Fibroblast of skin of back (primary cell): ENCODE measurements at places on chromosomes 1 and 21.
A peak's percentile ranks its signal among the peaks of the same experiment; 100 is the strongest.

- peak; percentile 81 for DNase-seq
Measured at GRCh38 chr21:39088831-39089380, 94.3 kb downstream of the PSMG1 start.

DNA sequence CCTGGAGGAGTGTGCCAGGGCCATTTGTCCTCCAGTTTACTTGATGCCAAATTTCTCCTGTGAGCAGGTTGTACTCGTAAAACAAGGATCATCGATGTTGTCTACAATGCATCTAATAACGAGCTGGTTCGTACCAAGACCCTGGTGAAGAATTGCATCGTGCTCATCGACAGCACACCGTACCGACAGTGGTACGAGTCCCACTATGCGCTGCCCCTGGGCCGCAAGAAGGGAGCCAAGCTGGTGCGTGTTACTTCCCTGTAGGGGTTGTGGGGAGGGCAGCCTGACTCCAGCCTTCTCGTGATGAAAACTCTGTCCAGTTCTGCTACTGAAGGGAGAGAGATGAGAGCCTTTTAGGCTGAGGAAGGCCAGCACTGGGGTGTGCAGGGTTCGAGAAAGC is 2.2 kb downstream of the RPS8 start:
- DNase-seq: no peak

GRCh38 chr1:172929006-172929405 is 121.7 kb downstream of the TNFSF18 start:
- peak; percentile 87 for DNase-seq

GRCh38 chr21:38800924-38801744 is 4.6 kb upstream of the ETS2 start:
- DNase-seq: no peak

- DNase-seq: no peak
Measured at GRCh38 chr1:11741919-11742558, 6.1 kb downstream of the AGTRAP start.

- DNase-seq: no peak
Measured at GRCh38 chr1:206786212-206786886, 14.1 kb upstream of the IL10 start.

GRCh38 chr1:225137976-225138375 is 208.5 kb downstream of the DNAH14 start:
- DNase-seq: no peak

GRCh38 chr1:112605633-112606327 is 13.2 kb downstream of the ST7L start:
- DNase-seq: no peak

DNA sequence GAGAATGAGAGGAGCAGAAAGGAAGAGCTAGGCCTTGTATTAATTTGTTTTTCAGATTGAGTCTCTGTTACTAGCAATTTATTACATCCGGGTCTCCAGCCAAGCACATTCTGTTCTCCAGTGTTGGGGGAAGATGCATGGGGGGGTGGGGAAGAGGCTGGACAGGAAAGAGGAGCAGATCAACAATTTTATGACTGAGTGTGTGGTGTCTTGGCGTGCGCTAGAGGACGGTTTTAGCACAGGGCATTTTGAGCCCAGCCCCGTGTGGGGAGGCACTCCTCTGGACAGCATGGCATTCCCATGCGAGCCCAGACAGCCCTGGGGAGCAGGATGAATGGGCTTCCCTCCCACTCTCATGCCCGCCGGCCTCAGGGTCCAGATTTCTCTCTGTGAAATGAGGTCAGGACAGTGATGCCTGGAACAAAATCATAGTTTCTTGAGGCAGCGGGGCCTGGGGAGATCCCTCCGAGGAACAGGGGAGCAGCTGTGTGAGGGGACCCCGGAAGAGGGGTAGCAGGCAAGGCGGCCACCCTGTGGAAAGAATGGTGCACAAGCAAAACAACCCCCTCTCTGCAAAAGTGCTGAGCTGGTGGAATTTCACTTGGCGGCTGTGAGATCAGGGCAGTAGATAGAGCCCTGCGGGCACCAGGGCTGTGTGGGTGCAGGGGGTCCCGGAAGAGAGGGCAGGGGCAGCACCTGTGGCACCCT is 16.3 kb downstream of the SOX13 start:
- DNase-seq: peak; percentile 35

GRCh38 chr1:60563777-60564535 is 490.4 kb upstream of the C1orf87 start:
- no peak for DNase-seq

GRCh38 chr1:151970626-151971025 is 23.0 kb downstream of the S100A10 start:
- DNase-seq: peak; percentile 49

DNA sequence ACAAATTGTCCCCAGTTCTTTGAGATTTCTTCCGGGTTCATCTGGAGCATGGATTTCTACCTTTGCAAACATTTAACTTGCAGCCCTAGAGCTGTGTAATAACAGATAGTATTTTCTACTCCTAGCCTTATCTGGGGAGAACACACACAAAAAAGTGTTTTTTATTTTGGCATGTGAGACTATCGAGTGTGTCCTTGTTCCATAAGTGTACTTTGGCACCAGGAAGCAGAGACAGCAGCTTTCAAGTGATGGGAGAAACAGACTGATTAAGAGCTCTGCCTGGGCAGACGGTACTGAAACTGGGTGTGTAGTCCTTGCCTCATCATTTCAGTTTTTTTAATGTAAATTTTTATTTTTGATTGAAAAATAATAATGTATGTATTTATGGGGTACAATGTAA is 297.4 kb downstream of the ST6GALNAC3 start:
- no peak for DNase-seq
